ENCODE measurements at places on chromosomes 11 and 22. TPM values are rescaled to one million over a fixed set of nuclear protein-coding genes. Genes with fewer than 3 reads are reported as not detected.
A peak's percentile ranks its signal among the peaks of the same experiment; 100 is the strongest.

DNA sequence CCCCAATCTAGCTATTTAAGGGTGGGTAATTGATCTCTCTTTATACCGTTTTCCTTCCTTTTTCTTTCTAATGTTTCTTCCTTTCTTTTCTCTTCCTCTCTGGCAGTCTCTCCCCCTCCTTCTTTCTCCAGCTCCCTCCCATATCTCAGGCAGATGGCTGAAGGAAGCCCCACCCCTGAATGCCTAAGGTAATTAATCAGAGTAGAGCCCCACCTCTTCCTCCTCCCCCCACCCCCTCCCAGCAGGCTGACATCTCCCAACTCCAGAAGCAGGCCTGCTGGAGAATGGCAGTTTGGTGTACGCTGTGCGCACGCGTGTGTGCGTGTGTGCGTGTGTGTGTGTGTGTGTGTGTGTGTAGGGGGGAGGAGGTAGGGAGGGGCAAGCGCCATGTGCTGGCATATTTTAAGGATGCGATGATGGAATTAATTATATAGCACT, 122.6 kb downstream of the APOL5 start:
- DNase-seq = no peak

DNA sequence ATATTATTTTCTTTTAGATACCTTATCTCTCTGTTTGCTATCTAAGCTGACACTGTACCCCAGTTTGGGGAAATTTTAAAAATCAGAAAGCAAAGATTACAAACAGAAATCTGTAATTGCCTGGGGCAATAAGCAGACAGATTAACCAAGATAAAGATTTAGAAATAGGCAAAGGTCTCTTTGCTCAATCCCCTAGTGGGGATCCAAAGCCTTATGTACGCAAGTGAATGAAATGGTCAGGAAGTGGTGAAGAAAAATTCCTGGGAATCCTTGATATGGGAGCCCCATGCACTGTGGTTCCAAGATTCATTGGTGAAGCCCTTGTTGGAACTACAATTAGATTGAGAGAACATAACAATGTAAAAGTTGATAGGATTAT, 139.5 kb upstream of the GUCY1A2 start:
- no peak for DNase-seq

DNA sequence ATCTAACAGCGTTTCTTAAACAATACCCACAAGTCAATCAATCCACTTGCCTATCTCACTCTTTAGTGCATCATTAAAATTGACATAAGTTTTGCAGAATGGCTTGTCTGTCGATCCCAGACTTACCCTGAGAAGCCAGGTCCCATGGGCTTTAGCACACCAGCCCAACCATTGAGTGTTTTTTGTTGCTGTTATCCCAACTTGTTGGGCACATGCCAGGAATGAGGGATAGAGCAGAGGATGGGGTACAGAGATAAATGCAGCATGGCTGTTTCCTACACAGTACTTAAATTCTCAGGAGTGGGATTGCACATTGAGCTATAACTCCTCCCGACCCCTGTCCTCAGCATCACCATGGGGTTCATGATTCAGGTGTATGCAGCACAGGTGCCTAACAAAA, 64.2 kb upstream of the RASSF10 start:
- DNase-seq = no peak

SAA2 gene
- total RNA-seq = not detected

ISX gene
- total RNA-seq = not detected

GRCh38 chr11:45549257-45549656, 116.2 kb downstream of the CHST1 start:
- no peak for DNase-seq

DNA sequence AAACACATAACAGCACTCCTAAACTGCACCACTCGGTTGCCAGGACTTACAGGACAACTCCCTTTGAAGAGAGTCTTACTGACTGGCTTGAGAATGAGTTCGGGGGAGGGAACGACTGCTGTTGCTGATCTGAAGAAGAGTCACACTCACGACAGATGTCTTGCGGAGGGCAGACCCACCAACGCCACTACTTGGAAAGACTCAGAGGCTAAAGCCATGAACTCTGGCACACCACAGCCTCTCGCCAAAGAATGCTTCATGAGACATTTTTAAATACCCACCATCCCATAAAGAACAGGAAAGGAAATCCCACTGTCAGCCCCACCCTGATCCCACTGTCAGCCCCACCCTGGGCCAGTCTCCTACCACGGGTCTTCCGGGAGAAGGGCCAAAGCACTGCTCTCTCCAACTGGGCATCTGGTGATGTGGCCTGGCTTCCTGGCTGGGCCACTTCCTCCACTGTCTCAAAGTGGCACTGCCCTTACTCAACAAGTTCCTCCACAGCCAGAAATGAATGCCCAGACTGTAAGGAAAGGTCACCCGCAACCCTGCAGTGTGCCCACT, 73.6 kb downstream of the MICAL3 start:
- no peak for DNase-seq

- no peak for DNase-seq
These were observed 428.6 kb downstream of the CNTN5 start for GRCh38 chr11:99449345-99449744.

DUSP8 gene
- total RNA-seq = 2.3 TPM

DNA sequence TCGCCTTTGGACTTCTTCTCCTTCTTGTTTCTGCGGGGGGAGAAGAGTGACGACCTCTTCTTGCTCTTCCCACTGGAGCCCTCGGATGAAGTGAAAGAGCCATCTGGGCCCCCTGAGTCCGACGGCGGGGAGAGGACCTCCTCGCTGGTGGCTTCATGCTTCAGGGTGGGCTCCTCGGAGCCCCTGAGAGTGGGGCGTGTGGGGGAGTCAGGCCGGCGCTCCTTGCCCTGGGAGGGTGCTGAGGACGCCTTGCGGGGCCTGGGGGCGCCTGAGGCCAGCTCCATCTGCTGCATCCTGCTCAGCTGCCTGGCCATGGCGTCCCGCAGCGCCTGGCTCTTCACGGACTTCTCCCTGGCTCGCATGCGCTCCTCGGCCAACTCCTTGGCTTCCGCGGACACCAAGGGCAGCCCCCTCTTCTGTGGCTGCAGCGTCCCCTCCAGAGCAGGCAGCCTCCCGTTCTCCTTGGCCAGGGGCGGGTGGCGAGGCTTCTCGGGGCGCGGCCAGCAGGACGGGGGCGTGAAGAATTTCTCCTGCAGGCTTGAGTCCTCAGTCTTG, 43.3 kb upstream of the BID start:
- no peak for DNase-seq

DNA sequence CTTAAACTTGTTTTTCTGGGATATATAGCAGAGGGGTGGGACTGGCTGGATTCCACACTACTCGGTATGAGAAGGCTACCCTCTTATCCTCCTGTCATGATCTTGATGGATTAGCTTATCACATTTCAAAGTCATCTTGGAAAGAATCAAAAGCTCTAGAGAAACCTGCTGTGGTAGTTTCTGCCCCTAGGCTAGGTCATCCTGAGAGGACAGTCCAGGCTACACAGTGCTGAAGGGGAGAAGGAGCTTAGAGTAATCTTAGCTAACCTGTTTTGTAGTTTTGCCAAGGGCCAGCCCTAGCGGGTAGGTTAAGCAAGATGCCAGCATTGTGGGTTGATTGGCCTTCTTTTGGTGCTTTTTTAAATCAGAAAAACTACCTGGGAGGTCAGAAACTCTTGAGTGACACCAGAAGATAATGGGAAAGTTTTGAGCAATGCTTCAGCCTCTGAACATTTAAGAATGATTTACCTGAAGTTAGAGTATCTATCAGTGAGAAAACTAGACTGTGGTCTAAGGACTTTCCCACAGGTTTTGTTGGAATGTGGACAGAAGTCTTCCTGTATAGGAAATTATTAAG, 21.3 kb downstream of the PIWIL4 start:
- DNase-seq = no peak

DNA sequence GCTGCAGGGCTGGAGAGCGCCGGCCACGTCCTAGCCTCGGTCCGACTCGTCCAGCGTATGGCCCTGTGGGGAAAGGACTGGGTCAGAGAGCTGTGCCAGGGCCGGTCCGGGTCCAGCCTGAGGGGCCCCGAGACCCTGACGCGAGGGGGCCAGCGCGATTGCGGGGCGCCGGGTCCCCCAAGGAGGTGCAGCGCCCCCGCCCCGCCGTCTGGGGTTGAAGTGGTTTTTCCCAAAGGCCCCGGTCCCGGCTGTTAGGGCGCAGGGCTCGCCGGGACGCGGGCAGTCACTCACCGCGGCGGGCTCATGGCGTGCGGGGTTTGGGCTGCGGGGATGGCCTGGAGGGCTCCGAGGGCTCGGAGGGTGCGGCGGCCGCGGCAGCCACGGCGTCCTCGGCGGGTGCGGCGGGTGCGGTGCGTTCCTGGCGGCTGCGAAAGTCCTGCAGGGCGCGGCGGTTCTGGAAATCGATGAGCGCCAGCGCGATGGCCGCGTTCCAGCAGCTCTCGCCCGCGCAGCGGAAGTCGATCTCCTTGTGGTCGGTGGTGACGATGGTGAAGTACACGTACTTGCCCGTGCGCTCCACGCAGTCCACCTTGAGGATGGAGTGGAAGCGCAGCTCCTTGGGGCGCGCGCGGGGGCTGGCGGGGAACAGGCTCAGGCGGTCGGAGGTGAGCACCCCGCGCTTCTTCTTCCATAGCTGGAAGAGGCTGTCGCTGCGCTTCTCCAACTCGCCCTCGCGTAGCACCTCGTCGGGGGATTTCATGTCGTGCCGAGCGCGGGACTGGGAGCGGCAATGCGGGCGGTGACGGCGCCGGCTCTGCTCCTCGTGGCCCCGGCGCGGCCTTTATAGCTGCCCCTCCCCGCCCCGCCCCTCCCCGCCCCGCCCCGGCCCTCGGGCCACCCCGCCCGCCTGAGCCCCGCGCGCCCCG, at the start of gene PHLDA2:
Gene PHLDA2 (minus strand): TSS at position 816 of the 926 bp plus-strand sequence. CDS start 56 bp downstream, at position 760.
- peak; percentile 44 for DNase-seq

GRCh38 chr11:107307991-107308390, 149.6 kb downstream of the CWF19L2 start:
- DNase-seq = no peak

GRCh38 chr11:17845431-17845881, 110.9 kb downstream of the KCNC1 start:
- DNase-seq = no peak

- no peak for DNase-seq
These were observed 58.7 kb upstream of the PRODH start for GRCh38 chr22:18994701-18995326.

- no peak for DNase-seq
These were observed 6.4 kb downstream of the RAC2 start for GRCh38 chr22:37237371-37238268.

GRCh38 chr11:84398017-84398626, 1112.0 kb upstream of the CCDC90B start:
- DNase-seq = no peak

APOA4 gene
- not detected for total RNA-seq

GRCh38 chr11:58641803-58642581, 19.5 kb downstream of the CNTF start:
- DNase-seq = no peak

- no peak for DNase-seq
These were observed 35.4 kb upstream of the CCDC34 start for GRCh38 chr11:27398400-27398770.

ENTHD1 gene
- total RNA-seq = 0.35 TPM

DNA sequence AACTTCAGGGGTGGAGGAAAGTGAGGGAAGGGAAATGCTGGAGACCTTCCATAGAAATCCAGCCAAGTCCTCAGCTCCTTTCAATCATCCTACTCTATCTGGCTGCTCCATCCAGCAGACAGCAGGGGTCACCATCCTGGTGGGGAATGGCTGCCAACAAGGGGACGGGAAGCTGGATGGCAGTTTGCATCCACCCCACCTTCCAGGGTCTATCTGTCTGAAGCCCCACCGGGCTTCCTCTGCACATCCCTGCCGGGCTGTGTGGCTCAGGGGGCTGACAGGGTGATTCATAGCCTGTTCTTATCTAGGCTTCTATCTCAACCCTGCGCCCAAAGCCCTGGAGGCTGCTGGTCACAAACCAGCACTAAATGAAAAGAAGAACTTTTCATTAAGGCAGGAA, 1.1 kb downstream of the SYTL2 start:
- peak; percentile 33 for DNase-seq

ETS1 gene
- total RNA-seq = 405 TPM

Data from CD8-positive, alpha-beta memory T cell (primary cell).